WTC11 (cell line): ENCODE measurements at places on chromosomes 5 and 9. TPM values are rescaled to one million over a fixed set of nuclear protein-coding genes. Genes with fewer than 3 reads are reported as not detected.

- H3K27me3 ChIP-seq, result no peaks in the 10 kb centered on the region
- DNase-seq, result no peak
- peaks cover 39% of the 10 kb centered on the region for H3K4me1 ChIP-seq
- H3K4me3 ChIP-seq, result peak overlapping the region; percentile 81
- no peak overlapping the region for H3K27ac ChIP-seq
Measured at GRCh38 chr9:137241490-137242268, 592 bp downstream of the TUBB4B start.

- no peaks in the 10 kb centered on the region for H3K27me3 ChIP-seq
- no peak overlapping the region for H3K4me3 ChIP-seq
- H3K4me1 ChIP-seq, result peaks cover 13% of the 10 kb centered on the region
- peak overlapping the region; percentile 52 for H3K27ac ChIP-seq
- no peak for DNase-seq
- peaks cover 88% of the 10 kb centered on the region for H3K36me3 ChIP-seq
Measured at GRCh38 chr5:126831156-126831555, 54.2 kb downstream of the LMNB1 start.

DNA sequence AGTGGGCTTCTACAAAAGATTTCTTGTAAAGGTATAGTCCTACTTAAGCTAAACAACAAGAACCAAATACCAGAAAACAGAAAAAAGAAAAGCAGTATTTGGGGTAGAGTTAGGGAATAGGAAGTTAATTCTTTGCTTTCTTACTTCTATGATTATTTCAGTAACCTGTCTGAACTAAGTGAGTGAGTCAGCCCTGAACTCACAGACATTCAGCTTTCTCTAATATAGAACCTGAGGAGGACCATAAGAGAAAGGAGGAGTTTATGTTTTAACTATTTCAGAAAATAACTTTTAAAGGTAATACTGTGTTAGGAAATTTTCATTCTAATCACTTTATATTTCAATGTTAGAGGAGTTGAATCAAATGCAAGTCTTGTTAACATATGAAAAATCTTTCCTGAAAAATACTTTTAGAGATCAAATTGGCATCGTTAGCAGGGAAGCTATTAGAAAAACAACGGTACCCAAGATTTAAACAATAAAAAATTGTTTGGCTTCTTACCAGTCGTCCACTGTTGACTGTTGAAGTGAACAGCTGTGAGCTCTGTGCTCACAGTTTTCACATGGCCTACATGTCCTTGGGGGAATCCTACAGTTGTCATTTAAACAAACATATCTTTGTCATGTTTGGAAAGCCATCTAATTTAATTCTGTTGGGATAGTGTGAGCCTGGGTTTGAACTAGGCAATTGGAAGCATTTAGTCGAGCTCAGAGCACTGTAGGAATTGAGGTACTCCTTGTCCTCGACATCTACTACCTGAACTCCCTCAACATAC lies 19.9 kb upstream of the ZFAND5 start:
- no peaks in the 10 kb centered on the region for H3K36me3 ChIP-seq
- H3K4me3 ChIP-seq, result no peak overlapping the region
- DNase-seq, result no peak

DNA sequence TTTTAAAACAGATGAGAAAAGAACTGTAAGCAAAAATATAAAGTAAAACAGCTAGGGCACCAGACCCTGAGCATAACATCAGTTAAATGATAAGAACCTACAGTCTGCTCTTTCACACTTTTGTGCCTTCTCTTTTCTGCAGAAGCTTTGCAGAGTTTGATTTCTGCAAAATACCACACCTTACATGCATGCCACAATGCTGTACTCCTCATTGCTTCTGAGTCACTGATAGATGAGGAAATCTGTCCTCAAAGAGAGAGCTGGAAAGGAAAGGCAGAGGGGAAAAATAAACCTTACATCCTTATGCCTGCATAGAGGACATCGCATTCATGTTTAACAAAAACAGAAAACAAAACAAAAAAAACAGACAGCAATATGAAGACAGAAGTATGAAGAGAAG lies 142.9 kb downstream of the ATPSCKMT start:
- H3K4me1 ChIP-seq, result peaks cover 52% of the 10 kb centered on the region
- peaks cover 15% of the 10 kb centered on the region for H3K36me3 ChIP-seq
- H3K27ac ChIP-seq, result no peak overlapping the region
- H3K4me3 ChIP-seq, result no peak overlapping the region

DNA sequence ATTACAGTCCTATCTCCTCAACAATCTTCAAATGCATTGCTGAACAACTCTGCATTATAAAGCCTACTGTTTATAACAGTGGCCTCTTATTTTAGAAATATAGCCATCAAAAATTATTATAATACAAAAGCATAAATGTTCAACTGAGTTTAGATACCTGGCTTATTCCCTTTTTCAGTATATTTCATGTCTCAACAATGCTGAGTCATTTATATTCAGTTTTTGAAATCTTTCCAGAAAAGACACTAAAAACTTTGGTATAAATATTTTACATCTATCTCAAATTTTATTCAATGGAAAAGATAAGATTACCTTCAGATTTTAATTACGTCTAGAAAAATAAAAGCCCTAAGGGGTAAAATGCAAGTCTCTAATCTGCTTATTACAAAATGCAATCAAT lies 37.9 kb downstream of the LURAP1L start:
- H3K27ac ChIP-seq, result no peak overlapping the region
- no peaks in the 10 kb centered on the region for H3K36me3 ChIP-seq
- H3K27me3 ChIP-seq, result no peaks in the 10 kb centered on the region
- H3K4me3 ChIP-seq, result no peak overlapping the region
- peaks cover 9% of the 10 kb centered on the region; the same call in 1 of the 2 replicates for H3K4me1 ChIP-seq

- H3K4me1 ChIP-seq, result no peaks in the 10 kb centered on the region
- H3K36me3 ChIP-seq, result no peaks in the 10 kb centered on the region
- H3K27ac ChIP-seq, result no peak overlapping the region
- H3K27me3 ChIP-seq, result peaks cover 3% of the 10 kb centered on the region
Measured at GRCh38 chr5:148541054-148541835, 113.1 kb downstream of the HTR4 start.

Gene FCN2
- total RNA-seq, result not detected in 3 replicates

Gene BAAT
- 0.11 to 0.17 TPM (median 0.14 TPM) in 3 replicates for total RNA-seq
